Ureter (tissue), 1 donor: ENCODE measurements at places on chromosomes 16 and 17. TPM values are rescaled to one million over a fixed set of nuclear protein-coding genes. Genes with fewer than 3 reads are reported as not detected.

The C17orf107 gene
- 4.6 TPM for total RNA-seq

DNA sequence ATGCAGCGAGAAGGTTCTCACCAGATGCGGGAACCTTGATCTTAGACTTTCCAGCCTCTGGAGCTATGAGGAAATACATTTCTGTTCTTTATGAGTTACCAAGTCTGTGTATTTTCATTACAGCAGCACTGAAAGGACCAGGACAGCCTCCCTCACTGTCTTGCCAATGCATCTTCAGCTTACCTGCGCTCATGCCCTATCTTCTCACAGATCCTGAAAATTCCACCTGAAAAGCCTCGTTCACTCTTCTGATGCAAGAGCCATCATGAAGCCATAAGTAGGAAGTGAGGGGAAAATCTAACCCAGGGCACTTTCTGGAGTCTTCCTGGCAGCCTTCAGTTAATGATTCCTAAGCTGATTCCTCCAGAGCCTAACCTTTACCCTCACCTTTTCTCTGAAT, 194.0 kb downstream of the SALL1 start:
- no peak for DNase-seq

GRCh38 chr16:83532634-83533033, 275.1 kb upstream of the HSBP1 start:
- DNase-seq, result no peak

GRCh38 chr16:29702269-29702668, 23.3 kb downstream of the QPRT start:
- no peak for DNase-seq

The OSBPL7 gene
- 27.2 TPM for total RNA-seq

GRCh38 chr17:21177401-21177800, 36.6 kb downstream of the TMEM11 start:
- DNase-seq, result peak; percentile 7

DNA sequence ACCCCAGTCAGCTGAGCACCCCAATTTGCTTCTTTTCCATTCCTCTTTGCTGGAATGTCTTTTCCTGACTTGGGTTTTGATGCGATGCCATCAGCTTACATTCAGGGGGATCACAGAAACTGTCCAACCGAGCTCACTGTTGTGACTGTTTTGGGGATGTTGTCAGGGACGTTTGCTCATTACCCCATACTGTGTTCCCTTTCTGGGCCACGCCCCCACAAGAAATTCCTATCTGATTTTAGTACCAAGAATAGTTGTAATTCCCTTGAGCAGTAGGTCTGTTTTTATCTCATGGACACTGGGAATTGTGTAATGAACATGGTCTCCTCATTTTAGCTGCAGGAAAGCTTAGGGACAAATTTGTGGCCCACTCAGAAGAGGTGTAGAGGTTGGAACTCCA, 2.6 kb upstream of the NTN1 start:
- no peak for DNase-seq

The CCDC92B gene
- 1.0 TPM for total RNA-seq

- DNase-seq, result no peak
Measured at GRCh38 chr16:84368308-84368996, at the start of gene ATP2C2. TSS of gene ATP2C2 (plus strand) at chr16:84368538. CDS start at chr16:84368616, 78 bp downstream.

The ANKS4B gene
- not detected for total RNA-seq

DNA sequence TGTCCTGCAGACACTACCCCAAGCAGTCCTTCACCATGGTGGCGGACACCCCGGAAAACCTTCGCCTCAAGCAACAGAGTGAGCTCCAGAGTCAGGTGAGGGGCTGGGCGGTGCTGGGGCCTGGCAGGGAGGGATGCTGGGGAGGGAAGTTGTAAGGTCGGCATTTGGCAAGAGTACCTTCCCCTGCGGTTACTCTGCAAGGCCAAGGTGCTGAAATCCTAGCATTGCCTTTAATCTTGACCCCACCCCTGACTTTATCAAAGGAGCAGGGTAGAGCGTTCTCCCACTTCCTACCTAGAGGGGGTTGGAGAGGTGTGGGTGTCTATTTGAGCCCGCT, 20.5 kb downstream of the LASP1 start:
- DNase-seq, result no peak

DNA sequence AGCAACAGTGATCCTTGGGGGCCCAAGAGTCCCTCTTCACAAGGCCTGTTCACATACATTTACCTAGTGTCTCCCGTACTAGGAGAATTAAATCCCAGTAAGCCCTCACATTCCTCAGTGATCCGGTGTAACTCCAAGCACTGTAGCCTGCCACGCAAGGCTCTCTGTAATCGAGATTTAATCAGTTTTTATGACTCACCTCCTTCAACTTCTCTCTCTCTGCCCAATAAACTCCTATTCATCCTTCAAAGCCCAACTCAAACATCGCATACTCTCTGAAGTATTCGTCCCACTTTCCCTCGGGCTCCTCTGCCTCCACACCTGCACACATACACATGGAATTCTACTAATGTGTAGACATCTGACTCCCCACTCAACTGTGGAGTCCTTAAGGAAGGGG, 141.8 kb downstream of the CMIP start:
- no peak for DNase-seq
